ENCODE measurements at places on chromosomes 16 and 17.

DNA sequence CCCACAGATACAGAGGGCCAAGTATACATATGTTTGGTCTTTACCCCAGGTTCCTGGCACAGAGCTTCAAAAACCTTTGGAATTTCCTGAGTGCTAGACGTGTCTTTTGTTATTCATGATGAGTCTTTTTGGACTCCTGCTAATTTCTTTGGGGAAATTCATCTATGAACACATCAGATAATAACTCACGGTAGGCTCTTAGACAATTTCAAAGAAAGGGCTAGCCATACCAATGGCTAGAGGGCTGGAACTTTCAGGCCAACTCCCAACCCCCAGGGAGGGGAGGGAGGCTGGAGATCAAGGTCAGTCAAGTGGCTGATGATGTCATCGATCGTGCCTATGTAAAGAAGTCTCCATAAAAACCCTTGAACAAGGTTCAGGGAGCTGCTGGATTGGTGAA, 101.9 kb downstream of the STX8 start:
- no peak for DNase-seq

DNA sequence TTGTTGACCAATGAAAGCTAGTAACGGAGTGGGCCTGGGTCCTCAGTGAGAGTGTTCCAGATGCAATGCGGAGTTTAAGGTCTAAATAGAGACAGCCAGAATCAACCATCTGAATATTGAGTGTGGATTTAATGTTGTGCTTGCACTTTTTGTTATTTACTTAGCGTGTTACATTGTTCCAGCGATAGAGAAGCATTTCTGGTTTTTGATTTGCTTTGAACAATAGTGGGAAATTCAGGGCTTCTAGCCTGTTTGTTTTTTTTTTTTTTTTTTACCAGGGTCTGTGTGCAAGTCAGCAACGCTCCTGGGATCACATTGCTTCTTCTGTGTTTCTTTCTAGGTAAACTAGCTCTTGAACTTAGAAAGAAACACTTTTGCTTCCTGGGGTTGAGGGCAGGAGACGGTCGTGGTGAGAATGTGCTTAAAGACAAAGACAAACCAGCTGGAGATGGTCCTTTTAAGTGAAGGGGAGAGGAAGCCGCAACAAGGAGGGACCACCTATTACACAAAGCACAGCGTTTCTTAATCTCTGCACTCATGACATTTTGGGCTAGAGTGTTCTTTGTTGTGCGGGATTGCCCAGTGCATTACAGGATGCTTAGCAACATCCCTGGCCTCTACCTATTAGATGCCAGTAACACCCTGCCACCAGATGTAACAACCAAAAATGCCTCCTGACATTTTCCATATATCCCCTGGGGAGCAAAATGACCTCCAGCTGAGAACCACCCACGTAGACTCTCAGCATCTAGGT, 119.2 kb downstream of the MAP2K6 start:
- no peak for DNase-seq

DNA sequence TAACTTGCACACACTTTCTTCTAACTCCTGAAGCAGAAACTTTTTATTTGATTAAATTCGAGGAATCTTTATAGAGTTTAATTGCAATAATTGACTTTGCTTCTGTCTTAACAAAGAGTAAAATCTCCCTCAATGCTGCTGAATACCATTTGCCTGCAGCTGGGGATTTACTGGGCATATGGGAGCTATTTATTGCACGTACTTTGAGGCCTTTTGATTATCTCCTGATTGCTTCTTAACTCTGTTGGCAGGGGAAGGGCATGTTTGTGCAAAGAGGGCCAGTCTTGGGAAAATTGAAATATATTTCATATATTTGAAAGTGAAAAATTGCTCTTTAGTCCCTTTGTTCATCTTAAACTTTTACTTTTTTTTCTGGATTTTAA, 156.8 kb upstream of the CHMP6 start:
- DNase-seq: no peak

DNA sequence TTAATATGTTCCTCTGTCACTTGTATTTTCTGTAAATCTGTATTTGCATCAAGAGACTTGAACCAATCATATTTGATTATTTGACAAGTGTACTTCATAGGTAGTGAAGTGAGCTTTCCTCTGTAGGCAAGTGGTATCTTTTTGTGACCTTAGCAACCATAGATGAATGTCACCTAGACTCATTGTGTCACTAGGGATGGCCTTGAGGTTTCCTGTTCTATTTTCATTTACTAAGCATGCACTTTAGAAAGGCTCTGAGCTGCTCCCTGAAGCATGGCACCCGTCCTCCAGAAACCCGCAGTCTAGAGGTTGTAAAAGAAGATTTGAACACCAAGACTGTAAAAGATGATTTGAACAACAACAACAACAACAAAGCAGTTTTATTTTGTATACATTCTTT, 151.7 kb downstream of the PRKCB start:
- DNase-seq: no peak

- DNase-seq: no peak
Observed at GRCh38 chr17:41015454-41015853, 6.5 kb upstream of the KRTAP3-1 start.

- no peak for DNase-seq
Observed at GRCh38 chr17:10843811-10844210, 5.9 kb upstream of the PIRT start.

DNA sequence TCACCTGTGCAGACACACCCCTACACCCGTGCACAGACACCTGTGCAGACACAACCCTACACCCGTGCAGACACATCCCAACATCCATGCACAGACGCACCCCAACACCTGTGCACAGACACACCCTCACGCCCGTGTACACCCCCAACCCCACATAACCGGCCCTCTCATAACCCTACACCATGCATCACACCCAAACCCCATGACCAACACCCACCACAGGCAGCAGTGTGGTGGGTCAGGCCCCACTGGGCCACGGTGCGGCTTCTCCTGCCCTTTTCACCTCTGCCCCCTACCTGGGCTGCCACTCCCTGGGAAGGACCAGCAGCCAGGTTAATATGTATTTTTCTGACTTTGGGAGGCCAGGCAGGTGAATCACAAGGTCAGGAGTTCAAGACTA, 4.2 kb upstream of the SLC16A3 start:
- no peak for DNase-seq

DNA sequence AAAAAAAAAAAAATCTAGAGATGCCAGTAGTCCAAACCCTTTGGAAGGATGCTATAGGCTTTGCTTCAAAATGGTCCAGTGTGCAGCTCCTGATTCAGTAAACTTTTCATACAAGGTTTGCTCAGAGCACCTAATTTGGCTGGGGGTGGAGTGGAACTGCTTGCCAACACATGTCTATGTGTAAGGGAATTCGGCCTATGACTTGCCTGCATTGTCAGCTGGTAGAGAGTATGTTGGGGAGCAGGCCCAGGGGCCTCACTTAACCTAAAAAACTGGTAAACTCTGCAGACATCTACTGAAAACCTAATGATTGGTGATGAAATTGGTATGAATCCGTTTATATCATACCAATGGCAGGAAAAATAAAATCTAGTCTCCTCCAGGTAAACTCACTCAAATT, 1.5 kb upstream of the MFSD6L start:
- DNase-seq: no peak

GRCh38 chr17:4604111-4604644, 19.8 kb downstream of the SMTNL2 start:
- no peak for DNase-seq

GRCh38 chr16:53429221-53429943, 4.9 kb upstream of the RBL2 start:
- no peak for DNase-seq

GRCh38 chr16:80300876-80301275, 239.9 kb upstream of the DYNLRB2 start:
- no peak for DNase-seq

- no peak for DNase-seq
Observed at GRCh38 chr17:4003501-4004421, 39.5 kb upstream of the ATP2A3 start.
